MM.1S (cell line): ENCODE measurements at places on chromosomes 2 and 18.

DNA sequence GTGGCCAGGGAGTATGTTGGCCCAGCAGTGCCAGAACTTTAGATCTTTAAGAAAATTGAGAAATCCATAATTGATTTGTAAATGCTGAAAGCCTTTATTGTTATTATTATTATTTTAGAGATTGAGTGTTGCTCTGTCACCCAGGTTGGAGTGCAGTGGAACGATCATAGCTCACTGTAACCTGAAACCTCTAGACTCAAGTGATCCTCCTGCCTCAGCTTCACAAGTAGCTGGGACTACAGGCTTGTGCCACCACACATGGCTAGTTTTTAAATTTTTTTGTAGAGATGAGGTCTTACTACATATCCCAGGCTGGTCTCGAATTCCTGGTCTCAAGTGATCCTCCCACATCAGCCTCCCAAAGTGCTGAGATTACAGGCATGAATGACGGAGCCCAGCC is 143.2 kb upstream of the CCDC68 start:
- no peak overlapping the region for H3K27ac ChIP-seq
- H3K4me1 ChIP-seq = no peaks in the 10 kb centered on the region
- H3K36me3 ChIP-seq = no peaks in the 10 kb centered on the region
- no peak overlapping the region for H3K4me3 ChIP-seq
- H3K27me3 ChIP-seq = no peaks in the 10 kb centered on the region
- no peak for DNase-seq

DNA sequence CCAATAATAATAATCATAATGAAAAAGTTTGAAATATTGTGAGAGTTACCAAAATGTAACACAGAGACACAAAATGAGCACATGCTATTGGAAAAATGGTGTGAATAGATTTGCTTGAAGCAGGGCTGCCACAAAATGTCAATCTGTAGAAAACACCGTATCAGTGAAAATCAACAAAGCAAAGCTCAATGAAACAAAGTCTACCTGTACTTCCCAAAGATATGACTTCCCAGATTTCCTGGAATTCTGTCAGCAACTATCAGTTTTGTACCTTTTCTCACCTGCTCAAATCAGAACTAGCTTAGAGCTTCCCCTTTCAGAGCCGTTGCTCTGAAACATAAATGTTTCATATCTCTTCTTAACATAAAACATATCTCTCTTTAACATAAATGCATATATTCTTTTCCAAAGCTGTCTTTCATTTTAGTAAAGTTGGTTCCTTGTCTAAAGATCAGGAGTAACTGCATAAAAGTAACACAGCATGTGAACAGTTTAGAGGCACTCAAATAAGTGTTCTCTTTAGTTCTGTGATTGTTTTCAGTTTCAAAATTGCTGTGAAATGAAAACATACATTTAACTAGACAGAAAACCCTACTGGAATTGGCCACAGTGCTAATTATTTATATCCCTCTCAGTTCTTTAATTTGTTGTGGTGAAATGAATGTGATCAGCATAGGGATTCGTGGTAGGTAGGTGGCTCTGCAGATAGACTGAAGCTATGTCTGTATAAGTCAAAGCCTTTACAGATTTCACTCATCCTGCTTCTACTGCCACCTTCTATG is 262.5 kb downstream of the KCNJ3 start:
- peak; percentile 22 for DNase-seq
- H3K4me1 ChIP-seq = no peaks in the 10 kb centered on the region
- no peaks in the 10 kb centered on the region for H3K27me3 ChIP-seq
- no peaks in the 10 kb centered on the region for H3K36me3 ChIP-seq
- 0 out of 2 replicates have a peak overlapping the region, but pooled peaks have one; percentile 14 for H3K4me3 ChIP-seq

- no peak for DNase-seq
- H3K4me3 ChIP-seq = no peak overlapping the region
- no peak overlapping the region for H3K27ac ChIP-seq
- H3K4me1 ChIP-seq = no peaks in the 10 kb centered on the region
- H3K27me3 ChIP-seq = no peaks in the 10 kb centered on the region
Observed at GRCh38 chr2:141455211-141455826, 675.5 kb downstream of the LRP1B start.

DNA sequence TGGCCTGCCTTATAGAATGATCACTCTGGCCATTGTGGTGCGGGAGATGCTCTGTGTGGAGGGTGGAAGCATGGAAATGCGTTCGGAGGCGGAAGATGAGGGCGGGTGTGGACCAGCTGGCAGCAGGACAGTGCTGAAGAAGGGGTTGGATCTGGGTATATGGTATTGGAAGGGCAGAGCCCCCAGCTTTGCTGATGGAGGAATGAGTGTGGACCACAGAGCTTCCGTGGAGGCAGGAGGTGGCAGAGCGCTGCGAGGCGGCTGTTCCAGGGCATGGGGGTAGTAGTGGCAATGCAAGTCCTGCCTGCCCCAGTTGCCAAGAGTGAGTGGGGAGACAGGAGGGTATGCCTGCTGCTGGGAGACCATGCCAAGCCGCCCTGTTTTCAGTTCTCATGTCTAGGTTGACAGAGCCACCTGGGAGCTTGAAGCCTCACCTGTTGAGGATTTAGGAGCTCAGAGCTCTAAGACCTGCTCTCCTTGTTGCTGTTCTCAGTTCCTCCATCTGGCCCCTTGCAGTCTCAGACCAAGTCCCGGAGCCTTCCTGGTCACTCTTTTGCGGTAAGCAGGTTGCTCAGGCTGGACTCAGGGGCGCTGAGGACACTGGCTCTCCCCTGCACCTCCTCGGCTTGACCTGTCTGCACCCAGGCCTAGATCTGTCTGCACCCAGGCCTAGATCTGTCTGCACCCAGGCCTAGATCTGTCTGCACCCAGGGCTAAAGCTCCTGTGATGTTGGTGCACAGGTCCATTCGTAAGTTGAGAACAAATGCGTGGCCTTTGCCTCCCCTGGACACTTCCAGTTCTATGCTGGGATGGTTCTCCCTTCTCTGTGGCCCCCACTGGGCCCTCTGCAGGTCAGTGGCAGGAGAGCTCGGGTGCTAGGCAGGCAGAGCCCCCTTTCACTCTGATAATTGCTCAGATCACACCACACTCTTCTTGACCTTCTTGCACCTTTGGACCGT is 290.5 kb upstream of the HS6ST1 start:
- H3K27ac ChIP-seq = no peak overlapping the region
- H3K36me3 ChIP-seq = no peaks in the 10 kb centered on the region
- DNase-seq = no peak
- H3K4me3 ChIP-seq = no peak overlapping the region

GRCh38 chr2:226325526-226325925 is 474.1 kb downstream of the IRS1 start:
- DNase-seq = no peak
- H3K36me3 ChIP-seq = no peaks in the 10 kb centered on the region
- no peaks in the 10 kb centered on the region for H3K27me3 ChIP-seq
- no peak overlapping the region for H3K4me3 ChIP-seq

DNA sequence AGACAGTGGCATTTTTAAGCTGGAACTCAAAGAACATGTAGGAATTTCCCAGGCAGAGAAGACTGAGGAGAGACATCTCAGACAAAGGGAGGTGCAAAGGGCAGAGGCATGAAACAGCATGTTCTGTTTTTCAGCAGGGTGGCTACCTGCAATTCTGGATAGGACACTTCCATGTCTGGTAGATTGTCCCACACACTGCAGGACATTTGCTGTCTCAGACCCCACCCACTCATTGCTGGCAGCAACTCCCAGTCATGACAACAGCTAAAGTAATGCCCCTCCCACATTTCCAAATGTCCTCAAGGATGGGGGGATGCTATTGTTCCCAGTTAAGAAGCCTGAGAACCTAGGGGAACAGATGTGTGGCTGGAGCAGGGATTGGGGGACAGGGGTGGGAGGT is 40.8 kb downstream of the ANKRD44 start:
- DNase-seq = no peak
- H3K4me1 ChIP-seq = no peaks in the 10 kb centered on the region
- H3K27ac ChIP-seq = no peak overlapping the region

DNA sequence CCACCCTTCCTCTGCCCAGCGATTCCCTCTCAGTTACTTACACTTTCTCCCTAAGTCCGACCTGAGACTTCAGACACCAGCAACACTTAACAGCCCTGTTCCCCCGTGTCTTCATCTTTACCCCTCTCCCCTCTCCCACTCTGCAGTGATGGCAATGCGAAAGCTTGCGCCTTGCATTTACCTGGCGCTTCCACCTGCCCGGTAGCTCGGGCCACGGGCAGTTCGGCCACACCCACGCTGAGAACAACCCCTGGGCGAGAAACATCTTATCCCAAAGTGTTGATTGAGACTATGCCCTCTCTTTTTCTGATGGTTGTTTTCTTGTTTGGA is 558 bp downstream of the DNAJC10 start:
- peak; percentile 50 for DNase-seq
- H3K4me3 ChIP-seq = peak overlapping the region; percentile 98
- H3K27ac ChIP-seq = peak overlapping the region; percentile 95
- no peaks in the 10 kb centered on the region for H3K27me3 ChIP-seq
- peaks cover 11% of the 10 kb centered on the region for H3K4me1 ChIP-seq

- no peak for DNase-seq
- H3K4me3 ChIP-seq = no peak overlapping the region
- H3K36me3 ChIP-seq = no peaks in the 10 kb centered on the region
- H3K4me1 ChIP-seq = no peaks in the 10 kb centered on the region
Observed at GRCh38 chr2:47599171-47599570, 183.8 kb upstream of the MSH6 start.

GRCh38 chr2:102473020-102473419 is at the start of gene SLC9A4:
TSS of gene SLC9A4 (plus strand) at chr2:102473226. CDS start at chr2:102473760, 534 bp downstream.
- DNase-seq = peak; percentile 60
- H3K36me3 ChIP-seq = no peaks in the 10 kb centered on the region
- H3K4me1 ChIP-seq = no peaks in the 10 kb centered on the region
- no peaks in the 10 kb centered on the region for H3K27me3 ChIP-seq
- no peak within 1 kb of the TSS for H3K4me3 ChIP-seq

DNA sequence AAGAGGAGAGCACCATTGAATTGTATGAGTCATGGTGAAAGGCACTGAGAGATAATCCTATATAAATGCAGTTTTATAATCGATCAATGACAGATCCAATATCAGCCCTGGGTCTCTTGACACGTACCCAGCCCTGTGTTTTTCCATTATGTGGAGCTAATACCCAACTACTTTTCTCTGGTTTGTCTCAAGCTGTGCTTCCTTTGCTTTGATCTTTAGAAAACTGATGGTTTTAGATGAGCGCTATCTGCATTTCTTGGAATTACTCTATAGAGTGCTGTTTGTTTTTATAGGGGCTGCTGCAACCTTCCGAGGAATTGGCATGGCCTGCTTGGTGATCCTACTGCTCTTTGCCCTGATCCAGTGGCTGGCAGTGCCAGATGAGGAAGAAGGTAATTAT is 45.0 kb downstream of the NEMP2 start:
- H3K27ac ChIP-seq = no peak overlapping the region
- H3K27me3 ChIP-seq = no peaks in the 10 kb centered on the region
- H3K4me3 ChIP-seq = no peak overlapping the region
- no peaks in the 10 kb centered on the region for H3K4me1 ChIP-seq

GRCh38 chr2:229526951-229527350 is 187.4 kb downstream of the DNER start:
- no peak overlapping the region for H3K27ac ChIP-seq
- no peaks in the 10 kb centered on the region for H3K36me3 ChIP-seq
- DNase-seq = peak; percentile 24
- H3K27me3 ChIP-seq = no peaks in the 10 kb centered on the region
- H3K4me3 ChIP-seq = no peak overlapping the region

- H3K27me3 ChIP-seq = no peaks in the 10 kb centered on the region
- H3K4me3 ChIP-seq = no peak overlapping the region
- H3K27ac ChIP-seq = no peak overlapping the region
- no peaks in the 10 kb centered on the region for H3K4me1 ChIP-seq
Observed at GRCh38 chr18:13530879-13531387, 195.4 kb downstream of the FAM210A start.

DNA sequence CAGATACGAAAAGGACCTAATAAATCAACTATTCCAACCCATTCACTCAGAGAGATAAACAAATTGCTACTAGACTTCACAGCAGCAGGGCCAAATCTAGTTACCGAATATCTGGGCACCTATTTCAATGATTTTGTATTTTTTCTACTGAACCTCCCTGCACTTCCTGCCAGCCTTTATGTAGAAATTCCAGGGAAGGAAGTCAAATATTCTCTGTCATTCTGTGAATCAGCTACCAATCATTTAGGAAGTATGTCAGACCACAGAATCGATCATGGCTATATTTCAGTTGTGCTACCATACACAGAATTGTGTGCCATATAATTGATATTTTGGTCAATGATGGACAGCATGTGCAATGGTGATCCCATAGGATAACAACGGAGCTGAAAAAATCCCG is 109.6 kb upstream of the SPOPL start:
- no peaks in the 10 kb centered on the region for H3K4me1 ChIP-seq
- H3K4me3 ChIP-seq = no peak overlapping the region
- no peaks in the 10 kb centered on the region for H3K27me3 ChIP-seq
- H3K27ac ChIP-seq = no peak overlapping the region
- DNase-seq = no peak
- no peaks in the 10 kb centered on the region for H3K36me3 ChIP-seq

DNA sequence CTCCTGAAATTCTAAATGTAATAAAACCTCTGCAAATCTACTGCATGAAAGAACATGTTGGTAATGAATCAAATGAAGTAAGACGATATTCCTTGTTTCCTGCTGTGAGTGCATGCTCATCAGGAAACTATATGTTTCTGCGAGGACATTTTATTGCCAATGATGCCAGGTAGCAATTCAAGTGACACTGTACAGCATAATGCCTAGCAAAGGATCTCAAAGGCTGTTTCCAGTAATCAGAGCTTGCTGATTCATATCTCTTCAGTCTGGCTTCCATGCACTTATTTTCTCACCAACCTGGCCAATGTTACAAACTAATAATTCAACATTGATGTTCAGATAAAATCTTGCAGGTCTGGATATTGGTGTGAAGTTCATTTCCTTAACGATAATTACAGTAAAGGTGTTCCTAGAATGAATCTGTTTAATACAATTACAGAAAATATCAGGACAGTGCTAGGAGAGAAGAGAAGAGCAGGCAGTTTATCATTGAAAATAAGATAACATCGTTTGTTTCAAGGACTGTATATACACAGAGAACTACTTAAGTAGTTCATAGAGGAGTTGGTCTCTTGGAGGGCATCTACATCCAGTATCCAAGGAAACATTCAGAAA is 568.5 kb upstream of the SOX11 start:
- H3K4me3 ChIP-seq = no peak overlapping the region
- no peak for DNase-seq
- no peaks in the 10 kb centered on the region for H3K36me3 ChIP-seq
- H3K27me3 ChIP-seq = no peaks in the 10 kb centered on the region
- no peak overlapping the region for H3K27ac ChIP-seq

- no peak overlapping the region for H3K4me3 ChIP-seq
- H3K4me1 ChIP-seq = no peaks in the 10 kb centered on the region
- DNase-seq = no peak
- no peak overlapping the region for H3K27ac ChIP-seq
- no peaks in the 10 kb centered on the region for H3K27me3 ChIP-seq
Observed at GRCh38 chr2:225865468-225865867, 466.0 kb downstream of the NYAP2 start.

GRCh38 chr18:61551586-61551985 is 218.4 kb downstream of the CDH20 start:
- peak; percentile 60 for DNase-seq
- no peak overlapping the region for H3K27ac ChIP-seq
- no peaks in the 10 kb centered on the region for H3K36me3 ChIP-seq
- no peaks in the 10 kb centered on the region for H3K27me3 ChIP-seq
- H3K4me3 ChIP-seq = no peak overlapping the region
